ENCODE measurements at places on chromosomes 7 and 10.

GRCh38 chr7:47897831-47898230 lies 50.4 kb downstream of the PKD1L1 start:
- no peak for DNase-seq

- no peak for DNase-seq
These were observed 32.4 kb upstream of the SEMA3E start for GRCh38 chr7:83681200-83681778.

DNA sequence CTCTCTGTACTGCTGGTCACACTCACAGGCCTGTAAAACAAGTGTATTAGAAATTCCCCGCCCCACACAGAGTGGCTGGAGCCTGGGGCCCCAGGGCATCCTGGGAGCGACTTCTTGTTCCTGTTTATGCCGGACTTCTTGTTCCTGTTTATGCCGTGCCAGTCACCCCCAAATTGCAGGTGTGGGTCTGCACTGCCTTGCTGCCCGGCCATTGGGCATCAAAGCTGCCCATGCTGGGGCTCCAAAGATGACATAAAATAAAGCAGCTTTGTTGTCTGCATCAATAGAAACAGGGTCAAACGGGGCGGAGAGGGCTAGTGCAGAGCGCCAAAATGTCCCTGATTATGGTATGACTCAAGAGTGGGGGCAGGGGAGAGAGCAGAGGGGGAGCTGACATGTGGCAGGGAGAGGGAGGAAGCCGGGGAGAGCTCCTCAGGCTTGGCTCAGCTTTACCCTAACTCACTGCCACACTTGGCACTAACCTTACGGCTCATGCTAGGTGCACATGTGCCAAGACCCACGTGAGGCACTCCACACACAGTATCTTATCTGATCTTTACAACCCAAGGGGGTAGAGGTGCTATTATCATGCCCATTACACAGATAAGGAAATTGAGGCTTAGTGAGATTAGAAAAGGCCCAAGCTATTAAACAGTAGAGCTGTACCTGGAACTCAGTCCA lies 98.4 kb downstream of the PIP4K2A start:
- DNase-seq: no peak

GRCh38 chr7:22435720-22436119 lies 64.3 kb downstream of the STEAP1B start:
- DNase-seq: no peak

DNA sequence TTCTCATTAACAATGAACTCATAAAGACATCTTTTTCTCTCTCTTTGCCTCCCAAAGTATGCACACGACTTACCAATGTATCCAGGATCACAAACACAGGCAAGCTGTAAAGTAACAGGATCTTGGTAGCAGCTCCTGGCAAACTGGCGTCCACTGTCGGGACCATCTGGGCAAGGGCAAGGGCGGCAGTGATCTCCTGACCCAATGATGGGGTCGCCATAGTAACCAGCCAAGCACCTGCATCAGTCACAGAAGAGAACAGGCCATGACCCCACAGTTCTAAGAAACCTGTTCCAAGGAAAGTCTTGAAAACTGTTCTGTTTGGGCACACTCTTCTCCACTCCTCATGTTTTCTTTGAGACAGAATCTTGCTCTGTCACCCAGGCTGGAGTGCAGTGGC lies 47.6 kb downstream of the LAMB1 start:
- no peak for DNase-seq

DNA sequence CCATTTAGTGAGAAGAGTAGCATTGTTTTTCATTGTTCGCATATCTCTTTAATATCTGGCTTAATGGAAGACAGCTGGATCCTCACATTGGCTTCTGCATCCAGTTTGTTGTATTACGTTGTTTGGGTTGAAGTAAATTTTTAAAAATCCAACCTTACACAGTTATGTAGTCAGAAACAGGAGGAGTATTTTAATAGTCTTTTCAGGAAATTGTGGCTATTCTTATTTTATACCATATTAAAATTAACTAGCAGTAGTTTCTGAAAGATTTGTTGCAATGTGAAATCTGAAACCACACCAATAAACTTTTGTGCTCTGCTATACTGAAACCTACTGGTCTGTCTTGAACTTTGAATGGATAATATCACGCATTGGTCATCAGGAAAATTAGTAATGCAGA lies 27.9 kb downstream of the MYPN start:
- DNase-seq: no peak

GRCh38 chr10:95478935-95479334 lies 82.2 kb downstream of the SORBS1 start:
- DNase-seq: no peak

DNA sequence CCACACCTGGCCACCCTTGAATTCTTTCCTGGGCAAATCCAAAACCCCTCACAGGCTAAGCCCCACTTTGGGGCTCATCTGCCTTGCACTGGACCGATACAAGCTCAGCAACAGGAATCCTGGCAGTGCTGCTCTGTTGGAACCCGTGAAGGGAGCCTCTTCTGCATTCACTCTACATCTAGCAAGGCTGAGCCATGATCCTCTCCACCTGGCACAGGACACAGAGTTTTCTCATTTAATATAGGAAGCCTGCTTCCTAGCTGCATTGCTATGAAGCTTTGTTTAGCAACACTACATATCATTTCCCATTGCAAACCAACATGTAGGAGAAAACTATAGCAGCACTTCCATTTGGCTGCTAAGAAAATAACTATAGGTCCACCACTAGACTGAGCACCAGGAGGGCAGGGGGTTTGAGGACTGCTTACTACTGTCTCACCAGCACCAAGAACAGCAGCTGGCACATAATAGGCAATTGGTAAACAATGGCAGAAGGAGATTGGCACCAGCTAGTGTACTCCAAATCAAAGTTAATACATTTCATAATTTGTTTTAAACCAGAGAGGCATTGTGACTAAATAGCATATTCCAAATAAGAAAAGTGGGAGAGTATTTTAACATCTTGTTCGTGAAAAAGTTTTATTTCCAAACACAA lies 56.1 kb downstream of the CPVL start:
- DNase-seq: peak; percentile 17

DNA sequence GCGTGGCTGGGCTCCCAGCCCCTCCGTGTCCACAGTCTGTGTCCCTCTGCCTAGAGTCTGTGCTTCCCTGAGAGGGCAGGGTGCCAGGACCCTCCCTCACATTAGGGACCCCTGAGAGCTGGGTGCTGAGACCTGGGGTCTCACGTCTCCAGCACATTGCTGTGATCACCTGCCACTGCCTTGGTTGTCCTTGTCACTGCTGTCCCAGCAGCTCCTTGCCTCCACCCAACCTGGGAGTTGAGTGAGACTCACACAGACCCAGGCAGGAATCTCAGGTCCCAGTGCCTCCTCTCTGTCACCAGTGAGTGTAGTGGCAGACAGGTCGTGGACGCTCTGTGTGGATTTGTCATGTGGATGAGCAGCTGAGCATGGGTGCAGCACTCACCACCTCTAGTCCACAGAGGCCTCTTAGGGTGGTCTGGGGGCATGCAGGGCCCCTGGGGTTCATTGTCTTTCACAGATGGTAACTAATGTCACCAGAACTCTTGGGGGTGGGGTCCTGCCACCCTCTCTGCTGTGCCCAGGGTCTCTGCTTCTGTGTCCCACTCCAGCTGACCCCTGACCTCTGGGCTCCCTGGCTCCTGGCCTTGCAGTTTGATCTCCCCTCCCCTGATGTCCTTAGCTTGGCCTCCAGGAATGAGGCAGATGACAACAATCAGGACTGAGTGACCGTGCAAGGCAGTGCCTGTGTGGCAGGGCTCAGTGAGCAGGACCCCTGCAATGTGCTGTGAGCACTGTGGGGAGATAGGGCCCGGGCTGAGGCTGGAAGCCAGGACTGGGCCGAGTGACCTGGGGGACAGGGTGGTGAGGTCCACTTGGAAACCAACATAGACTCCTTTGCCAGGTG lies 18.9 kb downstream of the ZNF783 start:
- no peak for DNase-seq

- no peak for DNase-seq
These were observed 4.9 kb downstream of the GCK start for GRCh38 chr7:44184206-44184872.

DNA sequence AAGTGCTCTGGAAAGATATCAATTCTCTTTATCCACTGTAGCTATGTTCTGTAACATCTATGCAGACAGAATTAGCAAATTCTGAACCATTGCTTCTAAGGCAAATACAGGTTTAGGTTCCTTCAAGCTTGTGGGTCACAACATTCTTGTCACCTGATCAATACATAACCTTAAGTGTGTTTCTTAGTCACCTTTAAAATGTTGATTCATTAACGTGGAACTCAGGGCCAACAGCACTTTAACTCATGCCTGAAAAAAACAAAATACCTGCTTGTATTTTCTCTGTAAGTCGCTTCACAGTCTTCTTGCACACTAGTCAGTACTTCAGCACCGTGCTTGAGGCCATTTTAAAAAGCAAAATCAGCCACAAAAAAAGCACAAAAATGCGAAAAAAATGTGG lies 35.2 kb upstream of the TRIL start:
- DNase-seq: no peak
